ENCODE measurements at places on chromosomes 3 and 15. TPM values are rescaled to one million over a fixed set of nuclear protein-coding genes. Genes with fewer than 3 reads are reported as not detected.

DNA sequence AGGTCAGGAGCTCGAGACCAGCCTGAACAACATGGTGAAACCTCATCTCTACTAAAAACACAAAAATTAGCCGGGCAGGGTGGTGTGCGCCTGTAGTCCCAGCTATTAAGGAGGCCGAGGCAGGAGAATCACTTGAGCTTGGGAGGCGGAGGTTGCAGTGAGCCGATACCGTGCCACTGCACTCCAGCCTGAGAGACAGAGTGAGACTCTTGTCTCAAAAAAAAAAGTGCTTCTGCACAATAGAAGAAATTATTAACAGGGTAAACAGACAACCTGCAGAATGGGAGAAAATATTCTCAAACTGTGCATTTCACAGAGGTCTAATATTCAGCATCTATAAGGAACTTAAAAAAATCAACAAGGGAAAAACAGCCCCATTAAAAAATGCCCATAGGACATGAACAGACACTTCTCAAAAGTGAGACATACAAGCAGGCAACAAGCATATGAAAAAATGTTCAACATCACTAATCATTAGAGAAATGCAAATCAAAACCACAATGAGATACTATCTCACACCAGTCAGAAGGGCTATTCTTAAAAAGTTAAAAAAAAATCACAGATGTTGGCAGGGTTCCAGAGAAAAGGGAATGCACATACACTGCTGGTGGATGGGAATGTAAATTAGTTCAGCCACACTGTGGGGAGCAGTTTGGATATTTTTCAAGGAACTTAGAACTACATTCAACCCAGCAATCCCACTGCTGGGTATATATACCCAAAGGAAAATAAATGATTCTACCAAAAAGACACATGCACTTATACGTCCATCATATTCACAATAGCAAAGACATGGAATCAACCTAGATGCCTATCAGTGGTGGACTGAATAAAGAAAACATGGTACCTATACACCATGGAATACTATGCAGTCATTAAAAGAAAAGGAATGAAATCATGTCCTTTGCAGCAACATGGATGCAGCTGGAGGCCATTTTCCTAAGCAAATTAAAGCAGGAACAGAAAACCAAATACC lies 75.5 kb downstream of the MSL2 start:
- H3K27ac ChIP-seq: no peak overlapping the region
- H3K27me3 ChIP-seq: no peaks in the 10 kb centered on the region
- no peaks in the 10 kb centered on the region for H3K36me3 ChIP-seq

DNA sequence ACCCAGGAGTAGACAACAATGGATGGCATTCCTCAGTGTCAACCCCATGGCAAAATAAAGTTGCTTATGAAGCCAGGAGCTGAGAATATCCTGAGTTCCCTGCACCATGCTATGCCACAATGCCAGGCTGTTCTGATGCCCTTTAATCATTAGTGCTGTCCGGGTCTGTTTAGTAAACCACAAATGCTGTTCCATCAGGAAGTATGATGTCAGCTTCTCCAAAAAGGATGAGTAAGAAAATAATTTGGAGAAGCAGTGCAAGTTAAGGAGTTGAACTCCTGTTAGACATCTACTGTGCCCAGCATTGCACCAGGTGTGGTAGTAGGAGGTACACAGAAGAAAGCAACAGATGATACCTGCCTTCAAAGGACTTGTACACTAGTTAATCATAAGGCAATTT lies 67.9 kb upstream of the GUCA1C start:
- no peaks in the 10 kb centered on the region for H3K27me3 ChIP-seq
- no peaks in the 10 kb centered on the region for H3K36me3 ChIP-seq
- DNase-seq: no peak
- no peaks in the 10 kb centered on the region for H3K4me1 ChIP-seq

- H3K27ac ChIP-seq: no peak overlapping the region
- H3K4me1 ChIP-seq: peaks cover 13% of the 10 kb centered on the region
- peaks cover 10% of the 10 kb centered on the region for H3K36me3 ChIP-seq
- DNase-seq: no peak
- no peak overlapping the region for H3K4me3 ChIP-seq
These were observed 324.0 kb upstream of the LRRFIP2 start for GRCh38 chr3:37498126-37499039.

- H3K4me3 ChIP-seq: no peak overlapping the region
- H3K27ac ChIP-seq: no peak overlapping the region
- H3K4me1 ChIP-seq: no peaks in the 10 kb centered on the region
These were observed 11.5 kb downstream of the MB21D2 start for GRCh38 chr3:192905980-192906678.

DNA sequence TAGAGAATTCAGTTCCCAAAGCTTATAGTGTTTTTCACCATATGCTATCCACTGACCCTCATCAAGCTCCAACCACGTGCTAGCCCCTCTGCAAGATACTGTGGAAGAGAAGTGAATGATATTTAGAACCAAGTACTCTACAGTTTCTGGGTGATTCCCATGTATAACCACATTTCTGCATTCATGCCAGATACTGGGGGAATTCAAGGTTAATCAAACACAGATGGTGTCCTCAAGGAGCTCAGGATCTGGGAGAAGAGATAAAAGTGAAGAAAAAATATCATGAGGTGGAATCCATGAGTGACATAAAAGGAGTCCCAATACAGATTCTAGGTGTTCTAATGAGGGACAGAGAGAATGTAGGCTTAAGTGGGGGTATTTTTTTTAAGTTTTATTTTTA lies 195.8 kb downstream of the FHIT start:
- no peak overlapping the region for H3K27ac ChIP-seq
- no peak overlapping the region for H3K4me3 ChIP-seq
- DNase-seq: no peak
- H3K27me3 ChIP-seq: no peaks in the 10 kb centered on the region
- no peaks in the 10 kb centered on the region for H3K4me1 ChIP-seq

STARD9 gene
- 21.9 TPM for total RNA-seq

ACKR4 gene
- 8.5 TPM for total RNA-seq
